ENCODE measurements at places on chromosomes 4 and X.

- DNase-seq, result no peak
These were observed 98.9 kb downstream of the TLL1 start for GRCh38 chr4:165971933-165972332.

DNA sequence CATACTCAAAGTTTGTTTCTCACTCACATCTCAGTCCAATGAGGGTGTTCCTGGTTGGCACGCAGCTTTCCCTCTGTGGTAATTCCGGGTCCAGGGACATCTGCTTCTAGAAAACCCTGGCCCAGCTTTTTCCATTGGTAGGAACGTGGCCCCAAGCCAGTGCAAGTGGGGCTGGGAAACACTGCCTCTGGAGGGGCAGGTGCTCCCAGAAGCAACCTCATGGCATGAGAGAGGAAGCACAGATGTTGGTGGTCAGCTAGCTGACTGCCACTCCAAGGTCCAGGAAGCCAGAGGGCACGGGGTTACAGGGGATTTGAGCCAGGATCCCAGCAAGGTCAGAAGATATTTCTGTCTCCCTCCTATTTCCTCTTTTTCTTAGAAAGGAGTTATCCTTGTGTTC, 47.5 kb downstream of the DCTD start:
- no peak for DNase-seq

DNA sequence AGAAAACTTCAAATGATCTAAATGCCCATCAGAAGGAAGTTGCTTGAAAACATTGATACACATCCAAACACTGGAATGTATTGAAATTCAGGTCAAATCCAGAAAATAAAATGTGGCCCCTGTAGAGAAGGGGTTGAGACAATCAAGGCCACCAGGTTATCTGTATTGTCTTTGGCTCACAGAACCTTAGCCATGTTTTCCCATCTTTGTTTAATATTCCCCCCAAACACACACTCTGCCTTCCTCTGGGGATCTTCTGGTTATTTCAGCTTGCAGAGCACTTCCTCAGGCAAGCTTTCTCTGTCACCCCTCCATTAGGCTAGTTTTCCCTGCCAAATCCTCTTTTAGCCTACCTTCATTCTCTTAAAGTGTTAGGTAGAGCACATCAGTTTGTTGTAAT, 30.5 kb downstream of the PAGE2 start:
- no peak for DNase-seq

DNA sequence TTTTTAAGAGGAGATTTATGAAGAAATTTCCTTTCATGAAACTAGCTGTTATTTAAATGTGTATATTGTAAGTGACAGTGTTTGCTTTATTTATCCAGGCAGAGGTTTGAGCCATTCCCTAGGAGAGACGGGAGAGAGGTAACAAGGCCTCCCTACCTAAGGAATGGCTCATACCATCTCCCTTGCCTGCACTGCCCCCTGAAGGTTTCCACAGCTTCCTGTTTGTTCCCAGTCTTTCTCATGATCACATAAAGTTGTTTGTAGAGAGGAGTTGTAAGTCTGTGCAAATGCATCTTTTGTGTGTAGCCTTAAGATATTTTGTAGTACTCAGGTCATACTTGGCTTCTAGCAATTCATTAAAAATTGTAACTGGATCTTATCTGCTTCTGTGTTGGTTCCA, 1504.5 kb upstream of the PCDH10 start:
- DNase-seq, result no peak

- peak; percentile 35 for DNase-seq
These were observed 134.3 kb upstream of the AP1S2 start for GRCh38 chrX:15988661-15989603.

GRCh38 chr4:117996891-117997290, 37.4 kb upstream of the NDST3 start:
- DNase-seq, result no peak

- DNase-seq, result no peak
These were observed at the start of gene ZFYVE28 for GRCh38 chr4:2417765-2418649. TSS of gene ZFYVE28 (minus strand) at chr4:2418645. CDS start at chr4:2418323, 322 bp downstream.

DNA sequence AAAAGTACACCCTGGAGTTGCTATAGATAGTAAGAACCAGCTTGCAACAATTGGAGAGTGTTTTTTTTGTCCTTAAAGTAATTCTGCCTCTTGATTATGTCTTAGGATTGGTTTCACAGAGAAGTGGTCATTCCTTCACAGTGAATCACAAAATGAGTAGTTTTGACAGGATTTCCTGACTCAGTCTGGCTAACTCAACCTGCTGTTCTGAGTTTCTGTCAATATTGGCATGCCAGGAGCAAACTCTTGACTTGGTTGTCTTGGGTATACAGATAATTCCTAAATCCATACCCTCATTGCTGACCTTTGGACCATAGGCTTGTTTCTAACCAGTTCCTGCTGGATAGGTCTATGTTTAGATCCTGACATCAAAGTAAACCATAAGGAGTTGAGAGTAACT, 9.4 kb downstream of the FHIP1A start:
- no peak for DNase-seq

GRCh38 chrX:6813836-6814370, 279.0 kb upstream of the VCX3A start:
- DNase-seq, result no peak

All from germinal center (tissue), 1 donor.